ENCODE measurements at places on chromosomes 5 and 9.

DNA sequence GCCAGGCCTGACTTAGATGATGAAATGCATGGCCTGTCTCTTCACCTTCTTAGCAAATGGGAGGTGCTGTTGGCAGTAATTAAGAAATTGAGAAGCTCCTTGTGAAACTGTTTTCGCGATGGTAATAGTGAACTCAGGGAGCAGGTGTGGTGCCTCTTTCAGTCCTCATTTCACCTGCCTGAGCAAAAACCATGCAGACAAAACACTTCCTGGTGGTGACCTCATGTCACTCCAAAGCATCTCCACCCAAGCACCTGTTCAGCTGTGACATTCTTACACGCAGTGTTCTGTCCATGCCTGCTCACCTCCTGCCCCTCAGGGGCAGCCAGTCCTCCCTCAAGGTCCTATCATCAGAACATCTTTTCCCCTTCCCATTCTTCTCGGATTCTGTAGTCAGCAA, 146.5 kb downstream of the CD180 start:
- DNase-seq: no peak

DNA sequence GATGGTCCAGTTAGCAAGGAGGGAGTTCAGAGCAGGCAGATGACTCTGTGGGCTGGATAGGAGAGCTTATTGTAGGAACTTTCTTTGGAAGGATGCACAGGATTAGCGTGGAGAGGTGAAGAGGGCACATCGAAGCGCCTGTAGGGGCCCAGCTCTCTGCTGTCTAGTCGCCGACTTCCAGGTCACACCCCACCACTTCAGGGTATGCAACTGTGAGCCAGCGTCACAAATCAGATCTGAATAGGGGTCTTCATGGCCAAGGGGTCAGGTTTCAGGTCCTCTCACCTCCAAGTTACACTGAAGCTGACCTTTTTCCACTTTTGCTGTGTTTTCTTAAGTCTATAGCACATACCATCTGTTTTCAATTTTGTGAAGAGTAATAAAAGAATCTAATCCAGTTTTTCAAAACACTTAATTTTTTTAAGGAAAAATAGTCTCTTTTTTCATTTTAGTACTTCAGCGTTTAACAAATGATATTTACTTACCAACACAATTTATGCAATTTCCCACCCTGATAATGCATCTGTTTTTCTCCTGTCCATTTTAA, 364.2 kb upstream of the CLINT1 start:
- DNase-seq: no peak

DNA sequence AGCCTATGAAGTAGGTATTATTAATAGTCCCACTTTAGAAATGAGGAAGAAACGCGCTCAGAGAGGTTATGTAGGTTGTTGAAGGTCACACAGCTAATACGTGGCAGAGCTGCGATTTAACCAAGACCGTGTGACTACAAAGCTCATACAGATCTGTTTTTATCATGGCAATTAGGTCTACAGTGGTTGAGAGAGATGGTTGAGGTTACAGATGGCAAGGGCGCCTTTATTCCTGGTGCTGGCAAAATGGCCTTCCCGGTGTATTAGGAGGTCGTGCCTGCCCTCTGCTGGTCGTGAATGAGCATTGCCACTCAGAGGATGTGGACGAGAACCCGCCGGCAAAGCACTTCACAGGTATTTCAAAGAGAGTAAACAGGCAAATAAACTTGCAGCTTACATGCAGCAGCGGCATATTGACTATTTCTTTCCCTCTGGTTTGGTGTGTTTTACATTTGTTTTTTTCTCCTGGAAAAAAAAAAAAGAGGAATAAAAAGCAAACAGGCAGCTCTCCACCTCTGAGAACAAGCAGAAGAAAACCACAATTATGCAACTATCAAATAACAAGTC, 65.3 kb upstream of the EGFLAM start:
- DNase-seq: peak; percentile 47

GRCh38 chr9:74946686-74947085, 6.0 kb downstream of the C9orf40 start:
- no peak for DNase-seq

- DNase-seq: no peak
Observed at GRCh38 chr9:129687391-129687790, 21.9 kb downstream of the PRRX2 start.

DNA sequence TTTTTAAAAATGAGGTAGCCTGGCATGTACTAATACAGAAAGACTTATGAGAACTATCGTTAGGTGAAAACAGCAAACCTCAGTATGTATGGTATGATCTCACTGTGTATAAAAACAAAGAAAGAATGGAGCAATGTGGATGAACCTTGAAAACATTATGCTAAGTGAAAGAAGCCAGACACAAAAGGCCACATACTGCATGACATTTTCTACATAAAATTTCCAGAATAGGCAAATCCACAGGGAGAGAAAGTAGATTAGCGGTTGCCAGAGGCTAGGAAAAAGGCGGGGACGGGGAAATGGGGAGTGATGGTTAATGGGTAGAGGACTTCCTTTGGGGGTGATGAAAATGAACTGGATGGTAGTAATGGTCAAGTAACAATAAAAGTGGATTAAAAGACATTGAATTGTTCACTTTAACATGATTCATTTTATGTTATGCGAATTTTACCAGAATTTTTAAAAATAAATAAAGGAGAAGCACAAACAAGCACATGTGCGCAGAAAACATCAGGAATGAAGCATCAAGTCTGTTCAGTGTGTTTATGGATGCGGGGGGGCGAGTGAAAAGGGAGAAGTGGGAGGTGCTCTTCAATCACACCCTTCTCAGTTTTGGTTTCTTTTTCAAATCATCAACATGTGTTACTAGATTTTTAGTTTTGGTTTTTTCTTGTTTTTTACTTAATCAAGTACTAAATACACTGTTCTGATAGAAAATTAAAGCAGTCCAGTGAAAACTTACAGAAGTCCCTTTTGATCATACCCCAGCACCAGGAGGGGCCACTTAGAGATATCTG, 16.3 kb downstream of the ROR2 start:
- DNase-seq: no peak

Measured in activated T-cell treated with anti-CD3 and anti-CD28 coated beads for 48 hours (primary cell).